Thoracic aorta (tissue), 2 donors: ENCODE measurements at places on chromosomes 6 and 20.

DNA sequence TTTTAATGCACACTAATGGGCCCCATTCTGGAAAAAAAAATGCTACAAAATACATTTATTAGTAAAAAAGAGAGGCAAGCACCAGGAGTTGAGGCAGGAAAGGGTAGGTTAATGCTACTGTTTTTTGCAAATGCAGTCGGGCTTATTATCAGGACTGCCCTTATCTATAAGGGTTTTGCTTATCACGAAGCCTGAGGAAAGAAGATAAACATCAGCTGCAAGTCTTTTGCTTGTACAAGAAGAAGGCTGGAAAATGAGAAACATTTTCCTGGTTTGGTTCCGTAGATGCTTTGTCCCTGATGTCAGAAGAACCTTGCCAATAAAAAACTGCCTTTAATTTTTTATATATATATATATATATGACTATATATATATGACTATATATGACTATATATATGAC is 189.3 kb upstream of the VGLL2 start:
- DNase-seq, result no peak

- DNase-seq, result no peak
Measured at GRCh38 chr6:106097411-106098231, 11.5 kb downstream of the PRDM1 start.

DNA sequence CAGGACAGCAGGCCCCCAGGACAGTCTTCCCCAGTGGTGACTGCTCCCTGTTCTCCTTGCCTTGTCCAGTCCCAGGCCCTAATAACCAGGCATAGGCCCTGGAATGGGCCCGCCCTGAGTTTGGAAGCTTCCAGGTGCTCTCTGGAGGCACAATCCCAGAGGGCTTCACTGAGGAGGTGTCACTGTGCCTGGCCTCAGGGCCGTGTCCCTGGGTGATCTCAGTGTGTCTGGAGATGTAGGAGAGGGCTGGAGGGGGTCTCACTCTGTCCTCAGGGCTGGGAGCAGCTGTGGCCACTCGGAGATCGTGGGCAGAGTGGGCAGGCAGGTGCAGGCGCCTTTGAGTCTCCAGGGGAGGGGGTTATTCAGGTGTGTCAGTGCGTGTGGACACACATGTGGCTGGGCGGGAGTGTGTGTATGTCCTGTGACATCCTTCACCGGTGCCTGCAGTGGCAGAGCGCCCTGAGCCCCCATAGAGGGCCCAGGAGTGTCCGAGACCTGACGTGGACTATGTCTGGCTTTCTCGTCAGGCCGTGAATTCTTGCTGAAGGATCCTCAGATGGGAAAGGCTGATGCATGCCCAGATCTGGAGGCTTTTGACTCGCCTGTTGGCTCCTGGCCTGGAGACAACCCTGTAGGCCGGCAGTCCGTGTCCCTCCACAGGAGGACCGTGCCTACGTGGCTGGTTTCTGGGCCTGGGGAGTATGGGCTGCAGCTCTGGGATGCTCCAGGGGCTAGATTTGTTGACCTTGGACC is 5.5 kb upstream of the NPBWR2 start:
- no peak for DNase-seq

GRCh38 chr20:44988631-44989171 is 22.4 kb downstream of the STK4 start:
- no peak for DNase-seq
